ENCODE measurements at places on chromosomes 3 and 15. TPM values are rescaled to one million over a fixed set of nuclear protein-coding genes. Genes with fewer than 3 reads are reported as not detected.

Gene CYP19A1
- polyA plus RNA-seq = not detected

Gene MUSTN1
- polyA plus RNA-seq = 0.38 TPM

Gene ZNF385D
- polyA plus RNA-seq = 17.4 TPM

Gene ZBTB47
- polyA plus RNA-seq = 12.7 TPM

Gene ATP2B2
- 1.1 TPM for polyA plus RNA-seq

Gene TRPM1
- polyA plus RNA-seq = 0.07 TPM

Data from left kidney (tissue), 8 donors.